WTC11 (cell line): ENCODE measurements at places on chromosomes 12 and 14.

- peak; percentile 64 for DNase-seq
Measured at GRCh38 chr12:107134558-107134957, 41.2 kb upstream of the CRY1 start.

- no peak for DNase-seq
Measured at GRCh38 chr12:82470906-82471512, 112.7 kb downstream of the METTL25 start.

GRCh38 chr14:90454041-90455000, 57.5 kb downstream of the CALM1 start:
- DNase-seq: peak; percentile 96

DNA sequence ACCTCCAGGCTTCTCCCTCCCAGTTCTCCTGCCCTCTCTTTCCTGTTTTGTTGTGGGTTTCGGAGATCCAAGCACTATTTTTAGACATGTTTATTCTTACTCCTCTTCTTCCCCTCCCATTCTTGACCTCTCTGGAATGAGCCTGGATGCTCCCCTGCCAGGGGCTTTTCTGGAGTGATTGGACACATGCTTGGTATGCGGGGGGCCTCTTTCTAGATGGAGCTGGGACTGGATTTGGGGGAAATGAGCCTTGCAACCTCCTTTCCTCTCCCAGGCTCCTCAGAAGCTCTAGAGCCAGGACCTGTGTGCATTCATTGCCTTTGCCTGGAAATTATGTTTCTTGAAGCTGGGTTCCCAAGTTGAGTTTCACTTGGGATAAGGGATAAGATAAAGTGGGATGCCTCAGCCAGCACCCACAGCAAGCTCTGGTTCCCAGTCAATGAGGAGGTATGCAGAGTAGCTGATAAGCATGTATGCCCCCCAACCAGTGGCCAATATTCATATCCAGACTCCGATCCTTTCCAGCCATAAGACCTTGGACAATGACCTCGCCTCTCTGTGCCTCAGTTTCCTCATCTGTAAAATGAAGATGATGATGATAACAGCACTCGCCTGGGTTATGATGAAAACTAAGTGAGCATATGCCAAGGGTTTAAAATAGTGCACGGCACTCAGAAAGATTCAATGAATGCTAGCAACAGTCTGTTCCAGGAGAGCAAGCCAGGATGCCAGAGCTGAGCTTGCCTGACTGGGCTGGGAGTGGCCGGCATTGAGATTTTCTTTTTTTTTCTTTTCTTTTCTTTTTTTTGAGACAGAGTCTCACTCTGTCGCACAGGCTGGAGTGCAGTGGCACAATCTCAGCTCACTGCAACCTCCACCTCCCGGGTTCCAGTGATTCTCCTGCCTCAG, 97.8 kb downstream of the SCARB1 start:
- no peak for DNase-seq

DNA sequence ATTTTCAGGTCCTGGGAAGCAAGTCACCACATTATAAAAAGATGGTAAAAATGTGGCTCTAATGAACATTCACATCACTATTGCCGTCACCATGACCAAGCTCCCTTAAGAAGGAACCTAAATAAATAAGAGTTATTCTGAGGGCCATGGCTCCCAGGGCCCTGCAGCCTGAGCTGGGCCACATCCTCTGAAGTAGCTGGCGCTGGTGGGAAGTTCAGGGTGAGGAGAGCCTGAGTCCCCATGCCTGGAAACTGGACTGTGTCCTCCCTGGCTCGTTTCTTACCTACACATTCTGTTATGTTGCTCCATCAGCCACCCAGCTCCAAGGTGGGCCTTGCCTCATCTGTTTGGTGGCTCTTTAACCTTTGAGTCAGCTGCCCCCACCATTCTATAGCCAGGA, 42.5 kb downstream of the TSPAN11 start:
- no peak for DNase-seq
